Fibroblast of upper back skin (primary cell): ENCODE measurements at places on chromosomes 13 and 19.

DNA sequence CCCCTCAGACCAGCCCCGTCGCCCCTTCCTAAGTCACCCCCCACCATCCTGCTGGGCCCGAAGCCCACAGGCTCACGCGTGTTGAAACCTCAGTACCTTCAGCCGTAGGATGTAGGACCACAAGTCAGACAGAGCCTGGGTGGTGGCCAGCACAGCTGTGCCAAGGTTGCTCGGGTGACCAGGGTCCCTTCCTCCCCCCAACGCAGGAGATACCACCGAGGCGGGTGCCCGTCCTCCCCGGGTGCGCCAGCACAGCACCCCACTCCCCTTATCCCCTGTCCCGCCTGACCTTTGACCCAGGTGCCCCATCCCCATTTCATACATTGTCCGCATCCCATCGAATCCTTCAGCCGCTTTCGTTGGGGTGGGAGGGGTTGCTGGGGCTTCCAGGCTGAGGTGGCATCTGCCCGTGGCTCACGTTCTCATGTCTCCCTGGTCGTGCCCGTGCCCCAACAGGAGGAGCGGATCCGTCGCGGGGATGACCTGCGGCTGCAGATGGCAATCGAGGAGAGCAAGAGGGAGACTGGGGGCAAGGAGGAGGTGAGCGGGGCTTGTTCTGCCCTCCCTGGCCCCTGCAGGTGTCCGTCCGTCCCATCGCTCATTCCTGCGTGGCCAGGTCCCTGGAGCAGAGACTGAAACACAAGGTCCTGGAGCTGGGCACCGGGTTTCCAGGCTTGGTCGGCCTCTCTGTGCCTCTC is 14.5 kb downstream of the EPN1 start:
- no peak for DNase-seq

DNA sequence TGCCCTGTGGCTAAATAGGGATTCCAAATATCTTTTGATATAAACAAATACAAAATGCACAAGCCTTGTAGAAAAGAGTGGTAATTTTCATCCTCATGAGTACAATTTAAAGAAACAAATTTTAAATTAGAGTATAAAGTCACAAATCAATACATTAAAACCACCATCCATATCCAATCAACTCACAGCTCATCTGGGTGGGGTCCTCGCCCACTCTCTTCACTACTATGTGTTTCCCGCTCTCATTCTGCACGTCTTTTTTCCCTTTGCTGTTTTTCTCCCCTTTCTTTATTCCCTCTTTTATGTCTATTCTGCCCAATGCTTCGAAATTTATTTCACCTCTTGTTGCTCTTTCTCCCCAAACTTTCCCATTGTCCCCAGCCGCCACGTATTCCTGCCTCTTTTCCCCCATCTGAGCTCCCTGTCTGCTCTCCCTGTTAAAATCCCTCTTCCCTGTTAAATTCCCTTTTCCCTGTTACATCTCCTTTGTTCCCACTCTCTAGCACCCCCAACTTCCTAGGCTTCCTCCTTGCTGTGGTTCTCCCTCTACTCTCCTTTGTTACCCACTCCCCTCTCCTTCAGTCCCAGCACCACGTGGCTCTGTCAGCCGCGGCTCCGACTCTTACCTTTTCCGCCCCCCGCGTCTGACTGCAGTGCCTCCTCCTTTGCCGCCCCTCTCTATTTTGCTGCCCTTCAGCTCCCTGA is 1.3 kb downstream of the ZNF616 start:
- peak; percentile 32 for DNase-seq

DNA sequence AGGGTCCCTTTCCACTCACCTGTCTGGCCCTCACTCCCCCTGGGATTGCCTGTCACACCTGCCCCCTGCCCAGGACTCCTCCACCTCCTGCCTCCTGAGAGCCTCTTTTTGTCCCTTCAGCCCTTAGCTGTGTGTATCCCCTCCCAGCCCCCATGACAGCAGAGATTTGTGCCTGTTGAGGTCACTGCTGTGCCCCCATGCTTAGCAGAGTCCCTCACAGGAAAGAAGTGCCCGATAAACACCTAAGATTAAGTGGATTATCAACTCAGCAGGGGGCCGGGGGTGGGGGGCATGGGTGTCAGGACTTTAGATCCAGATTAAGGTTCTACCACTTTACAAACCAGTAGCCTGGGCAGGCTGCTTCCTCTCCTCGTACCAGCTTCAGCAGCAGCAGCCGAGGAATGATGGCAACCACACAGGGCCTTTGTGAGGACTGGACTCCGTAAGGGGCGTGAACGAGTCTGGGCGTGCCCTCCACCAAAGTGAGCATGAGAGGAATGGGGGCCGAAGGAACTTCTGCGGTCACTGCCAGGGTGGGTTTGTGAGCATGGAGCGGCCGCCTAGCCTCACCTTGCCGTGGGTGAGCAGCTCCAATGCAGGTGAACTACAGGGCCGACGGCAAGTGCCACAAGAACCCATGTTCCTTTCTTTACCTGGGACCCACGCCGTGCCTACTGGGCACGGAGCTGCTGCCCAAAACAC is 36.1 kb downstream of the ZNF787 start:
- DNase-seq: no peak

DNA sequence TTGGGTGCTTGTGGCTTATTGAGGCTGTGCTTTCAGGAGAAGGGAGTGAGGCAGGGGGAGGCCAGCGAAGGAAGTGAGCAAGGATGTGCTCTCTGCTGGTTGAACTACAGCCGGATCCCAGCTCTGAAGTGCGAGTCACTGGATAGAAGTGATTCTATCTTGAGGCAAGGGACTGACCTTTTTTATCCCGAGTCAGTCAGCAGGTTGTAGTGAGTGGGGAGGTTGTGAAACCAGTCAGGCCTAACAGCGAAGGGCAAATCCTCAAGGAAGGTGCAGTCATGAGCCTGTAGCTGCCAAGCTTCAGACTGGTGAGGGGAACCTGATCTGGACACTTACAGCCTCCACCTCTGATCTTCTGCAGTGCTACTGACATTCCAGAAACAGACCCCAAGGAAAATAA is 18.6 kb downstream of the SCEL start:
- no peak for DNase-seq

GRCh38 chr19:8965887-8966286 is 44.3 kb downstream of the MUC16 start:
- DNase-seq: no peak

- no peak for DNase-seq
Measured at GRCh38 chr19:45141203-45141900, 19.4 kb downstream of the NKPD1 start.

GRCh38 chr19:8093740-8094139 is 41.2 kb downstream of the CCL25 start:
- DNase-seq: no peak

- peak; percentile 28 for DNase-seq
Measured at GRCh38 chr13:44680746-44681355, 104.7 kb upstream of the TSC22D1 start.

DNA sequence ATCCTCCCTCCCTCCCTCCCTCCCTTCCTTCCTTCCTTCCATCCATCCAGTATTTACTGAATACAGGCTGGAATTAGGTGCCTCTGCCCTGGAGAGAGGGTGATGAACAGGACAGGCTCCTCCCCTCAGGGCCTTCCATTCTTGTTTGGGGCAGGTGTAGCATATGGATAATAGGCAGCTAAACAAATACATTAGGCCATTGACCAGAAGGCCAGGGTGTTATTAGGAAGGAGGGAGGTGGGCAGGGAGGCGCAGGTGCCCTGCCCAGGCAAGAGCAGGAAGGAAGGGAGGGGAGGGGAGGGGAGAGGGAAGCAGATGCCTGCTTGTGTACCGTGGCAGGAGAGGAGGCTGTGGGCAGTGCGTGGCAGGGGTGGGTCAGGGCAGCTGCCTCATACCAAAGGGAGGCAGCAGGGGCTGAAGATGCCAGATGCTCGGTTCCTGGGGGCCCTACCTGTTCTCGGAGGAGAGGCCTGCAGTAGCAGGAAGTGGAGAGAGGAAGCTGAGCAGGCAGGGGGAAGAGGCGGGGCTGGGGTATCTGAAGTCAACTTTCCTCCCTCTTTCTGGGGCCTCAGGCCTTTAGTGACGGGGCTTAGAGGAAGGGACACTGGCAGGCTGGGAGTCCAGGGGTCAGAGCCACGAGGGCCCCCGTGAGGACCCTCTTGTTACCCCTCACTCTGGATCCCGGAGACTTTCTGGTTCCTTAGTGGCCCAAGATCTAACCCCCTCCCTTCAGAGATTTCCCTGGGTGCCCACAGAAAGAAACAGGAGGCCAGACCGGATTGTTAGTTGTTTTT is at the start of gene RINL:
RINL (minus strand) TSS at position 495 of the 794 bp plus-strand sequence. CDS start 1,533 bp downstream, outside the sequence.
- no peak for DNase-seq

DNA sequence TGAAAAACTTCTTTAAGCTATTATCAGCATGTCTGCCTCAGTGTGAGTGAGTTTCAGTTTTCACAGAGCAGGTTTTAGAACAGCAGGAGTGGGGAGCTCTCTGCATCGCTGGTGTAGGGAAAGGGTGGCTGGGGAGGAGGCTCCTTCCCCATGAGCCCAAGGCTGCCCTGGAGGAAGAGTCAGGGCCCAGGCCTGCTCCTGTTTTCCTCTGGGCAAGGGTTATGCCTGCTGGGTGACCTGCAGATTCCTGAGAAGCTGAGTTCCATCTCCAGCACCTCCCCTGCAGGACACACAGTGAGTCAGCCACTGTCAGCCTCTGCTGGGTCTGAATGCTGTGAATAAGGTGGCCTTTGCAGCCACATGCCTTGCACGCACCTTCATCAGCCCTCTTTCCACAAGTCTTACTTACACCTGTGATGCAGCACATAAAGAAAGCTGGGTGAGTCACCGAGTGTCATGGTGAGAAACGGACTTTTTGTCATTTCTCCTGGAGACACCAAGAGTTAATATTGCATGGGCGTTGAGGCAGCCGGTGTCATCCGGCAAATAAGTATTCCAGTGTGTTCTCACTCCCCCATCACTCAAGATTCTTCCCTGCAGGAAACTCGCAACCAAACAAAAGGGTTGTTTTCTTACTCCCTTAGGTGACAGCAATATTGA is 186.4 kb upstream of the KL start:
- DNase-seq: peak; percentile 33

GRCh38 chr19:29665215-29665825 is at the start of gene PLEKHF1:
TSS of gene PLEKHF1 (plus strand) at chr19:29665461. CDS start at chr19:29673840, 8,379 bp downstream.
- DNase-seq: peak; percentile 57

DNA sequence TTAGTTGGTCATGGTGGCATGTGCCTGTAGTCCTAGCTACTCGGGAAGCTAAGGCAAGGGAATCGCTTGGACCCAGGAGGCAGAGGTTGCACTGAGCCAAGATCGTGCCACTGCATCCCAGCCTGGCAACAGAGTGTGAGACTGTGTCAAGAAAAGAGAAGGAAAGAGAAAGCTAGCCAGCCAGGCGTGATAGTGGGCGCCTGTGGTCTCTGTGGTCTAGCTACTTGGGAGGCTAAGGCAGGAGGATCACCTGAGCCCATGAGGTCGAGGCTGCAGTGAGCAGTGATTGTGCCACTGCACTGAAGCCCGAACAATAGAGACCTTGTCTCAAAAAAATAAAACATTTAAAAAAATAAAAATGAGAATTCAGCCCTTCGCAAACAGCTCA is 33.3 kb downstream of the TIMM13 start:
- no peak for DNase-seq

GRCh38 chr13:61700181-61700580 is 284.5 kb upstream of the PCDH20 start:
- no peak for DNase-seq

- DNase-seq: no peak
Measured at GRCh38 chr13:90565985-90566713, 781.3 kb upstream of the MIR17HG start.

GRCh38 chr19:53849237-53849676 is 18.4 kb upstream of the MYADM start:
- peak; percentile 90 for DNase-seq

GRCh38 chr13:40983259-40983658 is 35.9 kb downstream of the ELF1 start:
- DNase-seq: no peak

DNA sequence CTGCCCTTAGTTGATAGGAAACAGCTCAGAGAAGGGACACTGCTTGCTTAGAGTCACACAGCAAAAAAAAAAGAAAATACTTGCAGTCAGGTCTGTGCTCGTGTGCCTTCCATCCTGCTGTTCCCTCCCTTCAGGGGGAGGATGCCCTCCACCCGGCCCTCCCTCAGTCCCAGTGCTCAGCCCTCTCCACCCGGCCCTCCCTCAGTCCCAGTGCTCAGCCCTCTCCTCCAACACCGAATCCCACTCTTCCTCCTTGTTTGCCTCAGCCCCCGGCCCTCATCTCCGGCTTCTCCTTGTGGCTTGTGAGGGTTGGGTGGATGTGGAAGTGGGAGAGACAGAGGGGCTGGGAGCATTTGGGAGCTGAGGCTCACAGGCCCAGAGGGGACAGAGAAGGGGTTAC is 5.8 kb downstream of the TFPT start:
- DNase-seq: no peak

GRCh38 chr19:11377756-11378155 is 3.3 kb downstream of the SWSAP1 start:
- DNase-seq: no peak
